ENCODE measurements at places on chromosomes 5 and 9. TPM values are rescaled to one million over a fixed set of nuclear protein-coding genes. Genes with fewer than 3 reads are reported as not detected.

DNA sequence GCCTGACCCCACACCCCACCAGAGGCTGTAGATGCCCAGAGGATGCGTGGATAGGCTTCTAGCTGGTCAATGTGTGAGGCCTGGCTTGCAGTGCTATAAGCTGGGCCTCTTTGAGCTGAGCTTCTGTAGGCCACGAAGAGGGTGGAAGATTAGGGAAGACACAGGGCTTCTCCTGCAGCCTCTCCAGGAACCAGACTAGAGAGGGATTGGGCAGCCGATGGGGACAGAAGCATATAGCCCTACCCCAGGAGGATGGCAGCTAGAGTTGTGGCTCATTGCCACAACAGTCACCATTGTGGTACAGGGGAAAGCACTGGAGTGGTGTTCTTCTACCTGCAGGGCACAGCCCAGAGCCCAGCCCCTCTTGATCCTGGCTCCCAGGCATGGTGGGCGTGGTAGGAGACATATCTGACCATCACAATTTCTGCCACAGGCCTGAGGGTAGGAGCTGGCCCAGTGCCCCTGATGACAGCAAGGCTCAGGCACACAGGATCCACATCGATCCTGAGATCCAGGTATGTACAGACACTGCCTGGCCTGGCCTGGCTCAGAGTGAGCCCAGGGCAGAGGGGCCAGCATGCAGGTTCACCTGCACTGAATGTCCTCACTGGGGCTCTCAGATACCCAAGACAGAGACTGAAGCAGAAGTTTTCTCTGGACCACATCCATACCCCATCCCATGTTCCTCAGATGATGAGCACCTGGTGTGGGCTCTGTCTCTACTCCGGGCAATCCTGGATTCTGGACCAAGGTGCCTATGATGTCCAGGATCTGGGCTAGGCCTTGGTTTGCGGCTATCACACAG is 8.7 kb downstream of the PDLIM4 start:
- peak; percentile 19 for DNase-seq

- DNase-seq: no peak
Measured at GRCh38 chr9:18554244-18554643, 80.3 kb downstream of the ADAMTSL1 start.

DNA sequence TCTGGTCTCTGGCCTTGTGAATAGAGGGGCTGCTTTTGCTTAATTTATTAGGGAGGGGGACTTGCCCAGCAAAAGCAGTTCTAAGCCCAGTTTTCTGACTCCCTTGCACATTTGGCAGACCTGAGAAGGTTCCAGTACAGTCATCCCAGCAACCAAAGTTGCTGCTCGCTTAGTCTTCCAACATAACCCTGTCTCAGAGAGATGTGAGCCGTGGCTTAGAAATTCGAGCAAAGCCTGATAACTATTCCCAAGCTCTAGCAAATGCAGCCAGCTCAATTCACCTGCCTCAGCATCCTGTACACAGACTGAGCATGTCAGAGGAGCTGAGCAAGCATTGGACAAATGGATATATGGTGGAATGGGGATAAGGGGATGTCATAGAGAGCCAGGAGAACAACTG is 401.9 kb downstream of the SPOCK1 start:
- peak; percentile 78 for DNase-seq

DNA sequence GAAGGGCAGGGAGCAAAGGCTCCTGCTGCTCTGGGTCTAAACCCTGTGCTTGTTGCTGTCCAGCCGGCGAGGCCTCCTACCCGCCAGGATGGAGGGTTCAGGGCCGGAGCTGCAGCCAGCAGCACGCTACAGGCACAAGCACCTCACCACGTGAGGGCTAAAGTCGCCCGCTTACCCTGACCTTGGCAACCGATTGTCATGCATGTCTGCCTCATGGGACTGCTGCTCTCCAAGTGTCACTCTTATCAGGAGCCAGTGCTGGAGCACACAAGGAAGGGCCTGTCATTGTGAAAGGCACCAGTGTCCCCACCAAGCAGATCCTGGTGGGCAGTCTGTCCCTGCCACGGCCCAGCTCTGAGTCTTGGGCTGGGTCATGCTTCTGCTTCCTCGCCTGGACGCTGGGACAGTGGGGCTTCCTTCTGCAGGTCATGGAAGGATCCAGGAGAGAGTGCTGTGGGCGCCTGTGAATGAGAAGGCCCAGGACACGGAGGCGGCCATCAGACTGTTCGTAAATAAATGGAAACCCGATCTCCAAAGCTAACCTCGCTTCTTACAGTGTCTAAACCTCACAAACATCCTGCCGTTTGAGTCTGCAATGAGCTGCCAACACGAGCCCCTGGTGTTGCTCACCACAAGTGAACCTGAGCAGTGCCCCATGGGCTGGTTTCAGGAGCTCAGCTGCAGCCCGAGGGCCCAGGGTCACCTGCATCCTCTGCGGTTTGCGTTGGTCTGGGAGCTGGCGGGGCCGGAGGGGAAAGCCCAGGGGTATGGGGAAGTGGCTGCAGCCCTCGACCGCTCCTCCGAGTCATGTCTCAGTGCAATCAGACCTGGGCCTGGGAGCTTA is 58.2 kb upstream of the RXRA start:
- no peak for DNase-seq

DNA sequence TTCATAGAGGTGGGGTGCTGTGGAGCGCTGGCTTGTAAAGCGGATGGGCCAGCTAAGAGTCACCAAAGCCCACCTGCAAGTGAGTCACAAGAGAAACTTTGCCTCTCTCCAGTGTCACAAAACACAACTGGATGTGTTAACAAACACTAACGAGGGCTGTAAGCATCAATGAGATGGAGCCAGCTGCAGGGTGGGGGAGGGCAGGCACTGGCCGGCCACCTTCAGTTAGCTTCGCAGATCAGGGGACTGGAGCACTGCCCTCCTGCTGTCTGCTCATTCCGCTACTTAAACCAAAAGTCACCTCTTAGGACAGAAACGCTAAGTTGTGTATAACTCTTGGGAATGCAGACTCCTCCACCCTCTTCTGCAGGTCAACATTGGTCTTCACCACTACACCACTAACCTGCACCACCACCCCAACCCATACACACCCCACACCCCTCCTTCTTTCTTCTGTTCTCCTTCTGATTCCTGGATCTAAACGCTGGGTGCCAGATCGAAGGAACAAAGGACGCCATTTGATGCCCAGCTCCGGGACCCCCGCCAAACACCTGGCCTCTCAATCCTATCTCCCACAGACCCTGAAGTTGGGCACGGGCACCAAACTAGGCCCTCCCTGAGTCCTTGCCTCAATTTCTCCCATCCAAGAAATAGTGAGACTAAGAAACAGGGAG is 2.1 kb downstream of the ARSI start:
- DNase-seq: no peak

GRCh38 chr5:10625700-10626472 is 62.0 kb downstream of the ANKRD33B start:
- DNase-seq: no peak

- DNase-seq: no peak
Measured at GRCh38 chr9:112069318-112070169, 105.6 kb downstream of the SUSD1 start.

- no peak for DNase-seq
Measured at GRCh38 chr9:80498001-80498555, 926.3 kb downstream of the TLE4 start.

- DNase-seq: peak; percentile 6
Measured at GRCh38 chr5:32932241-32932935, 221.3 kb downstream of the NPR3 start.

SH3PXD2B gene
- 58.3 TPM for total RNA-seq

DNA sequence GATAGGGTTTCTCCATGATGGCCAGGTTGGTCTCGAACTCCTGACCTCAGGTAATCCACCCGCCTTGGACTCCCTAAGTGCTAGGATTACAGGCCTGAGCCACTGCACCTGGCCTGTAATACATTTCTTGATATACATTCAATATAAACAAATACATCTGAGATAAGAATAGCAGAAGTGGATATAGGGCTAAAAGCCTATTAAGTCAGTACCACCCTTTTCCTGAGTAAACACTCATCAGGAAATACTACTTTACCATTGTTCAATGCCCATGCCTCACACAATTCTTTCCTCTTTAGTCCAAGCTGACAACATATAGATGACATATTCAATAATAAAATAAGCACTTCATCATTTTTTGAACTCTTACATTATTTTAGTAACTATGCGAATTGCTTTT is 64.8 kb downstream of the MRPS27 start:
- no peak for DNase-seq

- no peak for DNase-seq
Measured at GRCh38 chr5:149206524-149207141, 65.0 kb upstream of the AFAP1L1 start.

DNA sequence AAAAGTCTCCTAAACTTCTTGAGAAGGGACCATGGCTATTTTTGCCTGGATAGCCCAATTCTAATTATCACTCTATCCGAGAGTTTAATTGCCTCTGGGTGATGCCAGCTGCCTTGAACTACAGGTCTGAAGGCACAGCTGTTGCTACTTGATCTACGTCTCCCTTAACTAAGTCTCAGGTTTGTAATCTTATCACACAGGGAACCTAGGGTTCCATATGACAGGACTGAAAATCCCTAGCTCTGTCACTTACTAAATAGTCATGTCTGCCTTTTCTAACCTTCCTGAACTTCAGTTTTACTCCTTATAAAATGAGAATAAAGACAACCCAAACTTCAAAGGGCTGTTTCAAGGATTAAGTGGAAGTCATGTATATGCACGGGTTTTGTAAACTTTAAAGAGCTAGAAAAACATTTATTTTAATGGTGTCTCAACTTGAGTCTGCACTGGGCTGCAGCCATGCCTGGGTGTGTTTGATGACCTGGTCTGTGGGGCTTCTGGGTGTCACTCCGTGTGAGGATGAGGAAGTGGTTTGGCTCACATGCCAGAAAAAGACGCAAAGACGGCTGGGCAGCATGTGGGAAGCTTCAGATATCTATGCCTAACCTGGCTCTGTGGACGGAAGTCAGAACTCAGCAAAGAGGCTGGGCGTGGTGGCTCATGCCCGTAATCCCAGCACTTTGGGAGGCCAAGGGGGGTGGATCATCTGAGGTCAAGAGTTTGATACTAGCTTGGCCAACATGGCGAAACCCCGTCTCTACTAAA is 129.3 kb upstream of the SLC44A1 start:
- no peak for DNase-seq

DNA sequence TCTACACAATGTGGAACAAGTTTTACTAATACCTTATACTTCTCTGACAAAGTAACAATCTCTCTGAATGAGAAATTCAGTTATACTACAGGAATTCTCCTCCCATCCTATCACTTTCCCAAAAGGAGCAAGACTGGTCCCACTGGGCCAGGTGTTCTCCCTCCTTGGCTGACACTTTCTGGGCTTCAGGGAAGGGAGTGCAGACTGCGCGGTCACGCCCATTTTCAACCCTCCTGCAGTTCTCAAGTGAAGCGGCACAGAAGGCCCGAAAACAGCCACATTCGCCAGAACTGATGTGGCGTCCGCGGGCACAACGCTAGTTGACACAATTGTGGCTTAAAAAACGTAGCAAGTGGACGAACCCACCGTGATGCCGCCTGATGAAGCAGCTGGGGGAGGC is 603 bp downstream of the SAXO1 start:
- no peak for DNase-seq

- no peak for DNase-seq
Measured at GRCh38 chr9:79946712-79947111, 374.9 kb downstream of the TLE4 start.

GRCh38 chr5:115262011-115262320 is 711 bp downstream of the PGGT1B start:
- no peak for DNase-seq

DNA sequence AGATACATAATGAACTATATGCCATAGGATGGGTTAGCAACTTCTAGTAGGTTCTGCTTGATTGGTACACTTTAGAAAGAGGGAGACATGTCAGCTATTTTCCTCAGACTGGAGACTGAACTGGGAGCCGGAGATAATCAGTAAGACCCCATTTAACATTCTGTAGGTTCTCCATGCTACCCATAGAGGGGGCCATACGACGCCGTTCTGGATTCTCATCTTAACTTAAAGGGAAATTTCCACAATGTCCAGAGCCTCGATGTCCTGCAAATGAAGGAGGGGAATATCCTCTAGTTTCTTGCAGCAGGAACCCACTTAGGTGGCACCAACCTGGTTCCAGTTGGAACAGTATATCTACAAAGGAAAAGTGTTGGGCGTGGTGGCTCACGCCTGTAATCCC is 22.3 kb upstream of the NPM1 start:
- DNase-seq: peak; percentile 83

GRCh38 chr9:6942406-6942805 is 184.6 kb downstream of the KDM4C start:
- no peak for DNase-seq

GRCh38 chr5:74314906-74315305 is 325.6 kb downstream of the ENC1 start:
- DNase-seq: no peak

DNA sequence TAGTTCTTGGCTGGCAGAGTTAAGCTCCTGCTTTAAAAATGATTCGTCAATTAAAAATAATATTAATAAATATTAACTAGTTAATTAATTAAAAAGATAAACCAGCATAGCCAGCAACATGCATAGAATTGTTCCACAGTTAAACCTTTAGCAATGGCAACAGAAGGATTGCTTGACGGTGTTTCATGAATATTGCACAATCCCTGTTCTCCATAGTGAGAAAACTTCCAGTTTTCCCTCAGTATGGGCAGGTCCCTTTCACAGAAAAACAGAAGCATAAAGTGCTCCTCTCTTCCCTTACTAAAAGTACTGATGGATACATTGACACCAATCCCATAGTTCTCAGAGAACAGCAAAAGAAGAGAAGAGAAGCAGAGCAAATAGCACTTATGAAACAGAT is 71.4 kb upstream of the CAST start:
- DNase-seq: no peak

DNA sequence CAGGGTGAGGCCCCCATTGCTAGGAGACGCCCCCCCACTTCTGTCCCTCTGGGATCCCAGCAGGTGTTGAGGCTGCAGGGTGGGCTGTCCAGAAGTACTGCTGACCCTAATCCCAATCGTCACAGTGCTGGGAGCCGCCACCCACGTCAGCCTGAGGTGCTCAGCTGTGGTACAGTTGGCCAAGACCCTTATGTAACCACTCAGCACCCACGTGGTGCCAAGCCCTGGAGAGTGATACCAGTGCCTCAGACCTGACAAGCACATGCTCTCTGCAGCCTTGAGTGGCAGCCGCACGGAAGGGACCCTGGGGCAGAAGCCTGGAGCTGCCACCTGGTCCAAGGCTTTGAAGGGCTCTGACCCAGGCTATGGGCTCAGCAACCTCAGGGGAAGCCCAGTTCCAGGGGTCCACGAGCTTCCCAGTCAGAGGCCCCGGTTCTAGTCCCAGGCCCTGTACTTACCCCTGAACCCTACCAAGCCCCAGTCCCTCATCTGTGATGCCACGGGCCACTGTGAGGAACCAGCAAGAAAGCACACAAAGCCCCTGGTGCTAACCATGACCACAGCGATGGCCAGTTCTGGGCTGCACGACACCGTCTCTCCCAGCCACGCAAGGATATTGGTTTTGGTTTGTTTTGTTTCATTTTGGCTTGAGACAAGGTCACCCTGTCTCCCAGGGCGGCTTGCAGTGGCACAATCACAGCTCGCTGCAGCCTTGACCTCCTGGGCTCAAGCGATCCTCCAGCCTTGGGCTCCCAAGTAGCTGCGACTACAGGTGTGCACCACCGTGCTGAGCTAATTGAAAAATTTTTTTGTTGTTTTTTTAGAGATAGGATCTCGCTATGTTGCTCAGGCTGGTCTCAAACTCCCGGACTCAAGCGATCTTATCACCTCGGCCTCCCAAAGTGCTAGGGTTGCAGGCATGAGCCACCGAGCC is 50.7 kb downstream of the DBH start:
- DNase-seq: no peak

ENHO gene
- under 0.01 TPM for total RNA-seq

- DNase-seq: peak; percentile 59
Measured at GRCh38 chr9:27542508-27542907, 12.9 kb upstream of the MOB3B start.

GRCh38 chr9:85884256-85884655 is 56.7 kb upstream of the NAA35 start:
- no peak for DNase-seq

GRCh38 chr5:98940581-98940980 is 11.8 kb upstream of the CHD1 start:
- no peak for DNase-seq
